Bone marrow (tissue), 2 donors: ENCODE measurements at places on chromosomes 13 and 19.

GRCh38 chr13:42971691-42972347, 20.2 kb downstream of the EPSTI1 start:
- DNase-seq = no peak

- DNase-seq = peak; percentile 29
Observed at GRCh38 chr19:33771384-33772101, 25.1 kb upstream of the KCTD15 start.

- DNase-seq = no peak
Observed at GRCh38 chr19:55373306-55373992, 3.2 kb upstream of the TMEM190 start.

DNA sequence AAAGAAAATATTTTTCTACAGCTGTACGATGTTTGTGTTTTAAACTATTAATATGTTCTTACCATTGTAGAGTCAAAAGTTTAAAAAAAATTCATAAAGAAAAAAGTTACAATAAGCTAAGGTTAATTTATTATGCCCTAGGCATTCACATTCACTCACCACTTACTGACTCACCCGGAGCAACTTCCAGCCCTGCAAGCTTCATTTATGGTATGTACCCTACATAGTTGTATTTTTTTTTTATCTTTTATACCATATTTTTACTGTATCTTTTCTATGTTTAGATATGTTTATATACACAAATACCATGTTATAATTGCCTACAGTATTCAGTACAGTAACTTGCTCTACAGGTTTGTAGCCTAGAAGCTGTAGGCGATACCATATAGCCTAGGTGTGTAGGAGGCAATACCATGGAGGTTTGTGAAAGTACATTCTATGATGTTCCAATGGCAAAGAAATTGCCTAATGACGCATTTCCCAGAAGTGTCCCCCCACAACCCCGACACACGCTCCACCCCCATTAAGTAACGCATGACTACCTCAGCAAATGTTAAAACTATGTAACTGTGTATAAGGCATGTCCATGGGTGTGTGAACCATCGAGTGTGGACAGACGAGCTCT, 60.4 kb downstream of the SLITRK6 start:
- no peak for DNase-seq

DNA sequence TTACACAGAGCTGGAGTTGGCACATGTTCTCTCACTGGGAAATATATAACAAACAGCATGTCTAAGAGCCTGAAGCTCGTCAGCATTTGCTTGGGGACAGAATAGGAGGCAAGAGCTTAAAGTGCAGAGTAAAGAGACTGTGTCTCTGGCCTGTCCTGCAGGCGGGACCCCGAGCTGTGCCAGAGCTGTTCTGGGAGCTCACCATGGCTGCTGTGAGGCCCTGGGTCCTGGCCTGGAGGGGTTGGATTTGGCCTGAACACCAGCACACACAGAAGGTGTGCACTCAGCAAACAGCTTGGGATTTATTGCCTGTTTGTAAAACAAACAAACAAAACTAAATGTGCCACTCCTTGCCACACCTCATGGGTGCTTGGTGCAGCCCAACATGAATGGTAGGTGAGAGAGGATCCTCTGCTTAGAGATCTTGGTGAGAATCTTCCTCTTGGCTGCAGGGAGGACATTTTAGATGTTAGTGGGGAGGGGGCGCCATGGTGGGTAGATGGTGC, 60.9 kb downstream of the ERICH6B start:
- no peak for DNase-seq

DNA sequence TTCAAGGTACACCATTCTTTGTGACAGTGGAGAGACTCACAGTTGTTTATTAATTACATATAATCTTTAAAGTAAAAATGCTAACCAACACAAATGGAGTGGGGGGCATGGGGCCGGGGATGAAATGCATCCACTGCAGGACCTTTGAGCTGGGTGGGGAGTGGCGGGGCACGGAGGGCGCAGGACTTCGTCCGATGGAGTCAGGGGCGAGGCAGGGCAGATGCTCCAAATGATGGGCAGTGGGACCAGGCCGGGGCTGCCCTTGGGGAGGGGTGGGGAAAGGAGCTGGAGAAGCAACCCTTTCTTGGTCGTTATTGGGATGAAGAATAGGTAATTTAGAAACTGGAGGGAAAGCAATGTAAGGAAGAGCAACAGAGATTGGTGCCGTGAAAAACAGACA, 220.0 kb downstream of the TEX29 start:
- DNase-seq = no peak

- DNase-seq = peak; percentile 40
Observed at GRCh38 chr19:48962029-48962848, 2.9 kb upstream of the FTL start.

DNA sequence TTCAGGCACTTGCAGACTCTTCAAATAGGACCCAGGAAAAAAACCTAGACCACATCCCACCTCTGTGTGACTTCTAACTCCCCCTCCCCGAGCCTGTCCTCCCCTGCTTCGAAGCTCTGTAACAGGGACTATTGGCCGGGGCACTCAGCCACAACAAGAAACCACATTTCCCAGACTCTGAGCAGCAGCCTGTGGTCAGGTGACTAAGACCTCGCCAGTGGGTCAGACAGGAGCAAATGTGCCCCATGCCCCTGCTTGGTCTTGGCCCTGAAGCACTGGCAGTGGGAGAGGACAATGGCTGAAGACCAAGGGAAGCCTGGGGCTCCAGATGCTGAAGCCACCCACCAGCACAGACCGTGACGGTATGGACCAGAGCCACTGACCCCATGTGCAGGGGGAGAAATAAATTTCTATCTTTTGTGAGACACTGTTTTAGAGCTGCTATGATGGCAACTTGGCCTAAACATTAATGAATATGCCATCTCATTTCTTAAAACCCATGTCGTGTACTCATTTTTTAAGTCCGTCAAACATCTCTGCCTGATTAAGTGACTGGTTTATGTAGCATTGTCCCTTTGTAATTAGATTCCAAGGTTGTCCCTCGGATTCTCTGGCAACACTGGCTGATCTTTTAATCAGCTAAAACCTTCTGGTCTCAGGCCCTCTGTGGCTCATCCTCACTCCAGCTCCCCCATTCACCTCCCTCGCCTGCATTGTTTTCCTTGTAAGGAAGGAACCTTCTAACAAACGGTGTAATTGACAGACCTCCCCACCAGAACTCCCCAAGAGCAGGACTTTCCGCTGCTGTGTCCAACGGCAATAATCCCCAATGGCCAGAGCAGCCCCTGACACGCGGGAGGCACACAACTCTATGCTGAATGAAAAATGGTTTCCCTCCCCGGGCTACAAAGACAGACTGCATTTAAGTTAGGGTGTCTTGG, 98.4 kb downstream of the STK24 start:
- no peak for DNase-seq
